ENCODE measurements at places on chromosomes 13 and 19.

DNA sequence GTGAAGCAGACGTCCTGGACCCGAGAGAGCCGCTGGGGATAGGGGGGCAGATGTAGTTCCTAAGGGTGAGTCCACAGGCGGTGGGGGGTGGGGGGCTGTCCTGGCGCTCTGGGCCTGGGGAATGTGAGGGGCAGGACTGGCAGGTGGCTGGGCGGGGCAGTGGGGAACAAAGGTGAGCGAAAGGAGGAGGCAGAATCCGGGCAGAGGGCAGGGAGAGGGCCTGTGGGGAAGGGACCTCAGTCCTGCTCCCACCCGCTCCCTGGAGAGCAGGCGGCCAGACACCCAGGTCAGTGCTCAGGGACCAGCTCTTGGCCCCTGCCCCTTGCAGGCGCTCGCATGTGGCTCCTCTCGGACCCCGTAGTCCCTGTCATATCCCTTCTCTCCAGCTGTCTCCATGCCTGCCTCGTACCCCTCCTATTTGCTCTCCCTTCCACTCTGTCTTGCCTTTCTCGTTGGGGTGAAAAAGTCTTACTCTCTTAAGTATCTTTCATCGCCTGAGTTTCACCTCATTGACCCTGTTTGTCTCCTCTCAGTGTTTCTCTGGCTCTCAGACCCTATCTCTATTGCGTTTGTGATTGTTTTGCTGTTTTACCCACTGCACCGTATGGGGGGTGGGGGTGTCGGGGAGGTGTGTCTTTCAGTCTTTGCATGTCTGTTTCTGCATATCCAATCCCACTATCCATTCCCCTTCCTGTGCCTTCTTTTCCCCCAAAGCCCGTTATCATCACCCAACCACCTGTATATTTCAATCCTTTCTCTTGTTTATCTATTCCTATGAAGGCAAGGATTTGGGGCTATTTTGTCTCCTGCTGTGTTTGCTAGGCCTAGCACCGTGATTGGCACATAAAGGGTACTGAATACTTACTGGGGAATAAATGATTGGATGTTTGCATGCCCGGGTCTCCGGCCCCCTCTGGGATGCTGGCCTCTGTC, 5.8 kb downstream of the SPHK2 start:
- DNase-seq, result no peak

GRCh38 chr13:37349916-37350315, 244.5 kb upstream of the CSNK1A1L start:
- no peak for DNase-seq

GRCh38 chr19:43507880-43508279, 3.3 kb upstream of the PHLDB3 start:
- no peak for DNase-seq

DNA sequence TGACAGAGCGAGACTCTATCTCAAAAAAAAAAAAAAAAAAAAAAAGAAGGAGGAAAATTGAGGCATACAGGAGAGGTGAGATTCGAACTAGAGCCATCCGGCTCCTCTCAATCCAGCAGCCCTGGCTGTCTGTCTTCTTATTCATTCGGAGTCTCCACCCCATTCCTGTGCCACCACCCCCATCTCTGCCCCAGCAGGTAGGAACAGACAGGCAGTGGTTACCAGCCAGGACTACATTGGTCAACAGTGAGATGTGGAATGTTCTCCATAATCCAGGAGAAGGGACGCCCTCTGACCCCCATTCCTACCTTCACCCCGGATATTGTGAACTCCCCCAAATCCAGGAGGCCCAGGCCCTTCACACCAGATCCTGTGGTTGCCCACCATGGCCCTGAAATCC, 6.6 kb upstream of the S1PR2 start:
- no peak for DNase-seq

DNA sequence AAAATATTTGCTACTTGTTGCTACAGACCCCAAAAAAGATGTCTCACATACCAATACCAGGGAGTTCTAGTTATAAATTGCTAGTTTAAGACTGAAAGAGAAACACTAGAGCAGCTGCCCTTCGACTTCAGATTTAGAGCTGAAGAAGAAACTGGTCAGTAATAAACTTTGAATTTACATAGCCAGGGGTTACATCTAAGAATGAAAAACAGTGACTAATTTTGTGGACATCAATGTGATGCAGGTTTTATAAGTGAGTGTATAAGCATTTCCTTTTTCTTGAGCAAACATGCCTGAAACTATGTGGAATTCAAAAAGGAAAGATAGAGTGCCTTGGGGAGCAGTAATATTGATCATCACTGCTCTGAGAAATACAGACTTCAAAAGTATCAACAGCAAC, 724.9 kb upstream of the MIR17HG start:
- DNase-seq, result no peak

GRCh38 chr19:52258426-52258825, 11.0 kb upstream of the ZNF766 start:
- DNase-seq, result no peak

DNA sequence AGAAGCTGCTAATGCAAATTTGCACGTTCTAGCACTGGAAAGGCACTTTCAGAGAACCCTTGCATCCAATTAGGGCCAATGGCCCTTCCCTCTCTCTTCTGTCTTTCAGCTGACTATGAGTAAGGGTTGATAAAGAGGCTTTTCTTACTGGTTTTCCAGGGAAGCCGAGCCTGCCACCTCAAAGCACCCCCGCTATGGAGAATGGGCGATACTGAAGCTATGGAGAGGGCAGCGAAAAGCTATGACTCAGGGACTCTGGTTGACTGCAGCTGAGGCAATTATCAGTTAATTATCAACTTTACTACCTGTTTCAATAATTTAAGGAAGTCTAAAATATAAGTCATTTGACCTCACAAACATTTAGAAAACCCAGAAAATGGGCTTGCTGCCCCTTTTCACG, 115.8 kb downstream of the TRPC4 start:
- no peak for DNase-seq

GRCh38 chr19:2634228-2634951, 68.1 kb downstream of the GNG7 start:
- no peak for DNase-seq

Data from stimulated activated CD4-positive, alpha-beta T cell treated with anti-CD3 and anti-CD28 coated beads, TNF-alpha, amount 100 ng/mL, for 4 hours (primary cell).